ENCODE measurements at places on chromosomes 7 and 10. TPM values are rescaled to one million over a fixed set of nuclear protein-coding genes. Genes with fewer than 3 reads are reported as not detected.

Gene OR9A2
- total RNA-seq: not detected

Gene GIMAP1
- total RNA-seq: 12.4 TPM

Gene CALML5
- not detected for total RNA-seq

Gene FAM237B
- not detected for total RNA-seq

Gene VAX1
- not detected for total RNA-seq

Gene SPDYE2B
- not detected for total RNA-seq

Gene CDK14
- 0.20 TPM for total RNA-seq

Gene TMEM178B
- 1.9 TPM for total RNA-seq

Data from activated CD8-positive, alpha-beta memory T cell treated with anti-CD3 and anti-CD28 coated beads, Interleukin-2, amount 10 ng/mL, durations not matched to agents 7 days and 5 days (primary cell).